ENCODE measurements at places on chromosomes 1 and 21. TPM values are rescaled to one million over a fixed set of nuclear protein-coding genes. Genes with fewer than 3 reads are reported as not detected.

- no peak for DNase-seq
Measured at GRCh38 chr1:71080230-71080738, 551 bp downstream of the ZRANB2 start.

GRCh38 chr1:158716335-158716734 lies 4.2 kb downstream of the OR6K3 start:
- DNase-seq, result no peak

Gene SLC22A15
- not detected for total RNA-seq

Gene PLPPR5
- total RNA-seq, result not detected

All from HT-29 (cell line).